GOT3 (cell line): ENCODE measurements at places on chromosomes 7 and 10.

DNA sequence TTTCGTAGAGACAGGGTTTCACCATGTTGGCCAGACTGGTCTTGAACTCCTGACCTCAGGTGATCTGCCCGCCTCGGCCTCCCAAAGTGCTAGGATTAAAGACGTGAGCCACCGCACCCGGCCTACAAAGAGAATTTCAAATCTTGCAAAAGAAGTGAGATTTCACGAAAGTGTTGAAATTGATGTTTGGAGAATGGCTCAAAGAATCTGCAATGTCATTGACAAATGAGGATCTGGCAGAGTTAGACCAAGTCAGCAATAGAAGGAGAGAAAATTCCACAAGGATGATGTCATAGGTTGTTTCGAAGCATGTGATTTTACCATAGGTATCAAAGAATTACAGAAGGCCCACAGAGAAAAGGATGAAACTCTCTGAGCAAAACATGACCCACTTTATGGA, 71.7 kb downstream of the LYZL2 start:
- DNase-seq: no peak

GRCh38 chr7:63030061-63030460, 968.6 kb upstream of the ZNF722 start:
- no peak for DNase-seq

GRCh38 chr10:77313066-77313750, 324.4 kb downstream of the KCNMA1 start:
- no peak for DNase-seq

- no peak for DNase-seq
These were observed 9.0 kb downstream of the SLC16A12 start for GRCh38 chr10:89526358-89526757.

- no peak for DNase-seq
These were observed 196.7 kb downstream of the HGF start for GRCh38 chr7:81573128-81573527.

DNA sequence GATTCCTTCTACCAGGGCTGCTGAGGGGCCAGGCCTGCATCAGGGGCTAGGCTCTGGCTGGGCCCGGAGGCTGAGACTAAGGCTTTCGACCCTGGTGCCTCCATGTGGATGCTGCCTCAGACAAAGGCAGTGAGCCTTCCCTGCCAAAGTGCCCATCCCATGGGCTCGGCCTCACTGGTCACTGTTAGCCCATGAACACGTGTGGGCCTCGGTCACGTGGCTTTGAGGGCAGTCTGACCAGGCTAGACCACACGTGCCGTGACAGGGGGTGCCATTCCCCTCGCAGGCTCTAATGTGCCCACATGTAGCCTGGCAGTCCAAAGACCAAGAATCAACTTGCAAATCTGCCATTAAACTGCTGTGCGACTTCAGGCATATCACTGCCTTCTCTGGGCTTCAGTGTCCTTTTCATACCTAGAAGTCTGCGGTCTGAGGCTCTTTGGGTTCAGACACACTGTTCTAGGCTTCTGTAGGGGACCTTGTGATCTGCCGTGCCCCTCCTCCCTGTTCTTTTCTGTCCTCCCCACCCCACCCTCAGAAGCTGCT, 17.6 kb upstream of the SLC29A3 start:
- DNase-seq: no peak

DNA sequence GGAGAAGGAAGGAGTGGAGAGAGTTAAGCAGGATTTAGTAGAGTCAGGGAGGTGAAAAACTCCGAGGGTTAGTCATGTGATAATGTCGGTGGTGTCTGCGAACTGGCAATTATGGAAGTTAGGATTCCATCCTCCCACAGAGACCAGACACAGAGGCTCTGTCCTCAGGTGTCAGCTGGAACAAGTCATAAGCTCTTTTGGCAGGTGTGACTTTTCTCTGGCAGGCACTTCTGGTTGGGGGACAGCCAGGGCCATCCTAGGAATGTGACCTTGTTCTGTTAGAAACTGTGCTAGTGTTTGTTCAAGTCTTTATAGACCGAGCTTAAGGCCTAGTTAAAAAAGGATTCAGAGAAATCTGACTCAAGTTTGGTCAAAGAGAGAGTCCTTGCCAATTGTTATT, 371.0 kb downstream of the DPP6 start:
- DNase-seq: no peak

DNA sequence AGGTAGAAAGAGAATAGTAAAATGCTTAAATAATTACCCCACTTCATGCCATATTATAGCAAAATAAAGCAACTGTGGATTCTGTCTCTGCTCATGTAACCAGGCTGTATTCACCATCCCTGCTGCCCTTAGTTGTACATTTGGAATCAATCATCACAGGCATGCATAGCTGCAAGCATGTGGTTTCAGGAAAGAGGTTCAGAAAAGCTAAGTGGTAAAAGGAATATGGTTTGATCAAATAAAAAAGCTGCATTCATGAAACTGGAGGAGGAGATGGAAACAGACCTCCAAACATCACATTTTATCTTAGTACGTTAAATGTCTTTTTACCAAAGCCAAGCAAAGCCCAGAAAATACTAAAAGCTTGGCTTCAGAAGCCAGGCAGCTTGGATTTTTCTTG, 81.3 kb downstream of the ADAM22 start:
- no peak for DNase-seq

- no peak for DNase-seq
These were observed 323.5 kb downstream of the ADARB2 start for GRCh38 chr10:1413823-1414222.

DNA sequence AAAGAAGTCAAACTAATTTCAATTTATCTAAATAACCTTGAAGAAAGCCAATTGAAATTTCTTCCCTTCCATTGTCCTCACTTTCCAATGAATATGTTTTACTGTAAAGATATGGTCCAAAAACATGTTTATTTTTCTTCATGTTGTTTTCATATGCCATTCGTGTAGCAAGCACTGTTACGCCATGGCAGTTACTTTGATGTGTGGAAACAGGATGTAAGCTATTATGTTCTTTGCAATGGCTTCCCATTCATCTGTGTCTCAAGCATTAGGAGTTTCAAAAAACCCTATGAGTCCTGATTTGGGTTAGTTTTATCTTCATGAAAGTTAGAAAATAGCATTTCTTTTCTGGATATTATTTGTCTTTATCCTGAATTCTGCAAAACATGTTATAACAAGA, 31.0 kb downstream of the GPR141 start:
- DNase-seq: no peak

GRCh38 chr10:3848005-3848774, 63.2 kb upstream of the KLF6 start:
- DNase-seq: no peak

- DNase-seq: no peak
These were observed 856.8 kb upstream of the CELF2 start for GRCh38 chr10:10160821-10161312.

- DNase-seq: no peak
These were observed 77.0 kb upstream of the GNA12 start for GRCh38 chr7:2920956-2921652.

DNA sequence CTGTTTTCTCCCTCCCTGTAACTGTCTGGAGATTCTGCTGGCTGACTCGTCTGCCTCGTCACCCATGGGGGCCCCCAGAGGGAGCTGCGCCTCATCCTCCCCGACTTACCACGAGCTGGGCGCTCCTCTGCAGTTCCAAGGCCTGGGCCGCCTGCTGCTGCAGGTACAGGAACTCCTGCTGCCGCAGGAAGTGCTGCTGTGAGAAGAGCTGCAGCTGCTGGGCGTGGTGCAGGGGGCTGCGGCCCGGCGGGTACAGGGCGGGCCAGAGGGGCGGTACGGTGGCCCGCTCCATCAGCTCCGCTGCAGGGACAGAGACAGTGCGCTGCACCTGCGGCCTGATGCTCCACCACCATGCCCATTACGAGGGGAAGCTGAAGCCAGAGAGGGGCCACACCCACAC, 47.7 kb downstream of the TNRC18 start:
- DNase-seq: no peak

DNA sequence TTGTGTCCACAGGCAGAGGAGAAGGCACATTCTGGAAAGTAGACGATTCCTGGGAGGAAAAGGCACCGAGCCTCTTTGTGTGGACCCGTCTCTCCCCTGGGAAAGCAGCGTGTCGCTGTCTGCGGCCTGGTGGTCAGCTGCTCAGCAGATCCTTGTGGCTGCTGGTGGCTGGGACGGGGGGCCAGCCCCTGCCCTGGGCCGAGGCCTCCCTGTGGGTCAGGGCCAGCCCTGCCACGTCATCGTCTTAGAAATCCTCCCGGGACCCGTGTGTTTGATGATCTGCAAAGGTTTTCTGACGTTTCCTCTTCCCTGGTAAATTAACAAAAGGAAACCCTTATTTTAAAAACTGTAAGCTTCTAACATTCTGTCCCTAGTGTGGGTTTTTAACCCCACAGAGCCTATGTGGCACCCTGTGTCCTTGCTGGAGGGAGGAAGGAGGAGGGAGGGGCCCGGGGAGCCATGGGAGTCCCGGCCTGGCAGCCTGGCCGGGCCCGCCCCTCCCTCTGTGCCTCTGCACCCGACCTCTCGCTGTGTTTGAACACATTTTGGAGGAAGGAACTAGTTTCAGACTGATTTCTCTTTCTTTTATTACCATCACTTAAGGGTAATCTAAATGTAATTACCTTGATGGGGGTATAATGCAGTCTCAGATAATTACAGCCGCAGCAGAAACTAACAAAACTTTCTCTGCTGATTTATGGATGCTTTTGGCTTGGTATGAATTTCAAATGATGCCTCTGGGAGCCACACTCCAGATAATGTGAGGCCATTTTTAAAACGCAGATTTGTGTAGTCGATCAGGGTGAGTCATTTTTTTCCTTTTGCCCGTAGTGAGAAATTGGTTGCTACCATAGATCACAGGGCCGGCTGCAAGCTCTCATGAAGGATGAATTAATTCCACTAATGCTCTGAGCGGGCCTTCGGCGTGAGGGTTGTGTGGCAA, 85.5 kb downstream of the NKX6-2 start:
- no peak for DNase-seq

GRCh38 chr7:92621026-92621540, 30.9 kb upstream of the FAM133B start:
- no peak for DNase-seq

GRCh38 chr10:116272440-116273283, at the start of gene GFRA1:
Gene GFRA1 (minus strand): TSS chr10:116273206. CDS start chr10:116272029, 1,177 bp downstream.
- DNase-seq: no peak

- DNase-seq: no peak
These were observed 41.2 kb downstream of the CAMK2B start for GRCh38 chr7:44284216-44284615.

DNA sequence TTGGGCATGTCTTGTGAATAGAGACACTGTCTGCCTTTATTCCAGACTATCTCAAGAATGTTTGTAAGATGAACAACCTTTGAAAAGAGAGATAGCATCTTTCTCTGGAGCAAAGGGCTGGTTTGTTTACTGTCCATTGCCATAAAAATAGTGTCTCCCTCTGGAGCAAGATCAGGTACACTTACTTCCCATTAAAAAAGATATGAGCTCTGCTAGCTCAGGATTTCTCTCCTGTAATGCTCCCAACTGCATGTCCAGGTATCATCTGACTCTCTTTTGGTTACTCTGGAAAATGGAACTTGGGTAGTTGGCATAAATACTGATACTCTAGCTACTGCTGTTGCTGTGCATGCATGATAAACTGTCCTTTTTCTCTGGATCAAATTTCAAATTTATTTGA, 381.1 kb downstream of the TFEC start:
- DNase-seq: no peak

GRCh38 chr7:26657206-26657641, 207.2 kb downstream of the SKAP2 start:
- no peak for DNase-seq

DNA sequence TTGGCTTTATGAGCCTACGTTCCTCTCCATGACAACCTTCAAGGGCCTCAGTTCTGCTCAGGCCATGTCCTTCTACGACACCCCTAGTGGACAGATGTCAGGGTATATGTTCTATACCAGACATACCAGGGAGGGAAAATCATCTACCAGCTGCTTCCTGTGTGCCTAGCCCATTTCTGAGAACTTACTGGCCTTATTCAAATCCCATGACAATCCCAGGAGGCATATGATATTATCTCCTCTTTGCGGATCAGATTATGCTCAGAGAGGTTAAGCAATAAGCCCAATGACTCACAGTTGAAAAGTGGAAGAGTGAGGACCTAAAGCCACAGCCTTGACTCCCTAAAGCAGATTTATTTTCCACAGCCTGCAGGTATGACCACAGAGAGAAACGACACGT, 139.3 kb downstream of the GLI3 start:
- DNase-seq: no peak

GRCh38 chr10:124142960-124143359, 49.6 kb upstream of the CHST15 start:
- no peak for DNase-seq

DNA sequence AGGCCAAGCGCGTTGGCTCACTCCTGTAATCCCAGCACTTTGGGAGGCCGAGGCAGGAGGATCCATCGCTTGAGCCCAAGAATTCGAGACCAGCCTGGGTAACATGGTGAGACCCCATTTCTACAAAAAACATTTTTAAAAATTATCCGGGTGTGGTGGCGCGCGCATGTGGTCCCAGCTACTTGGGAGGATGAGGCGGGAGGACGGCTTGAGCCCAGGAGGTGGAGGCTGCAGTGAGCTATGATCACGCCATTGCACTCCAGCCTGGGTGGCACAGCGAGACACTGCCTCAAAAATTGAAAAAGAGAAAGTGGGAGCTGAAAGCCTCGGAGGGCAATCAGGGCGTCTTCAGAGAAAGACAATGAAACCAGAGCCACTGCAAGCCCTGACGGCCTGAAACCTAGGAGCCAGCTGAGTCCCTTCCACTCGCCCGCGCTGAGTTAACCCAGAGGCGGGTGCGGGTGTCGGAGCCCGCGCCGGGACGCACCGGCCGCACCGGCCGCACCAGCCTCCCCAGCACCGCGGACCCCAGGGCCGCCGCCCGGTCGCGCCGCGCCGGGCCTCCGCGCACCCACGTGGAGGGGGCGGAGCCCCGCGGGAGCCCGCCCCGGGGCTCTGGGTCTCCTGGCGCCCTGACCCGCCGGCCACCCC, 22.4 kb downstream of the ZFAND2A start:
- no peak for DNase-seq

- DNase-seq: no peak
These were observed 31.2 kb downstream of the XPNPEP1 start for GRCh38 chr10:109892117-109892516.

DNA sequence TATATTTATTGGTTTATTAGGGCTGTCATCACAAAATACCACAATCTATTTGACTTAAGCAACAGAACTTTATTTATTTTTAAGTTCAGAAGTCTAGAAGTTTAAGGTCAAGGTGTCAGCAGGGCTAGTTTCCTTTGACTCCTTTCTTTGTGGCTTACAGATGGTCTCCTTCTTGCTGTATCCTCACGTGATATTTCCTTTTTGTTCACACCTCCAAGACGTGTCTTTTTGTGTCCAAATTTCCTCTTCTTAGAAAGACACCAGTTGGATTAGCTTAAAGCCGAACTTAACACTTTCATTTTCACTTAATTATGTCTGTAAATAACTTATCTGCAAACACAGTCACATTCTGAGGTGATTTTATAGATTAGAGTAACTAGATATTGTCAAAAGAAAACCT, 631.4 kb upstream of the POT1 start:
- DNase-seq: no peak

DNA sequence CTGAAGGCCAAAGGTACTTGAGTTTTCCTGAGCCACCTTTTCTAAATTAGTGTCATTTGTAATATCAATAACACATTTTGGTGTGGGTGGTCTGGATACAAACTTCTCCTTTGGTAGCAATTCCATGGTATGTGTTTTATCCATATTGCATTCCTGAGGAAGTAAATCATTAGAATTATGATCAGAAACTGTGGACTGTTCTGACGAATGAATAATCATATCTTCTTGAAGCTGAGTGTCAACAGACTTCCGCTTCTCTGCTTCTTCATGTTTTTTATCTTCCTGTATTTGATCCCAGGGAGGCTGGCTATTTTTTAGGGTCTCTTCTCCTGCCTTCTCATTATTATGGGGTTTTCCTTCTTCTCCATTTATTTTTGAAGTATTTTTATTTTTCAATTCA, 81.4 kb downstream of the NRBF2 start:
- DNase-seq: no peak
